ENCODE measurements at places on chromosomes 11 and 22.

GRCh38 chr11:70621241-70621640 is 222.9 kb downstream of the CTTN start:
- DNase-seq: no peak

- DNase-seq: no peak
Observed at GRCh38 chr22:42179616-42180015, 49.0 kb upstream of the CYP2D6 start.

DNA sequence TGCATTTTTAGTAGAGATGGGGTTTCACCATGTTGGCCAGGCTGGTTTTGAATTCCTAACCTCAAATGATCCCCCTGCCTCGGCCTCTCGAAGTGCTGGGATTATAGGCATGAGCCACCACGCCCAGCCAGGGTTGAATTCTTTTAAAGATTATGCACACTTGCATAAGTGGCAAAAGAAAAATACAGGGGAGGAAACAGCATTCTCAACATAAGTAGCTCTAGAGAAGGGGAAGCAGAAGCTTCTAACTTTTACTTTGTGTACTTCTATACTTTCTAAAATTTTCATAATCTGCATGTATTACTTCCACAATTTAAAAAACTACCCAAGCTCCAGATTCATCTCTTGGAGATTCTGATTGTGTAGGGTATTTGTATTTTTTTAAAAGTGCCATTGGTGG is 108.0 kb downstream of the SLC1A2 start:
- DNase-seq: no peak

- DNase-seq: no peak
Observed at GRCh38 chr11:126465573-126466188, 110.2 kb downstream of the ST3GAL4 start.

DNA sequence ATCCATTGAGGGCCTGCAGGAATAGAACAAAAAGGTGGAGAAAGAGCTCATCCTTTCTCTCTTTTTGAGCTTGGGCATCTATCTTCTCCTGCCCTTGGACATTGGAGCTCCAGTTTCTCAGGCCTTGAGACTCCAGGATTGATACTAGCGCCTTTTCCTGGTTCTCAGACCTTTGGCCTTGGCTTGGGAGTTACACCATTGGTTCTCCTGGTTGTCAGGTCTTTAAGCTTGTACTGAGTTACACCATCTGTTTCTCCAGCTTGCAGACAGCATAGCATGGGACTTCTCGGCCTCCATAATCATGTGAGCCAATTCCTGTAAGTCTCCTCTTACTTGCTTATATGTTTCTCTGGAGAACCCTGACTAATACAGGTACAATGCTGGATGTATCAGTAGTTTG is 72.6 kb downstream of the GRK3 start:
- no peak for DNase-seq

GRCh38 chr11:122440811-122441665 is 214.5 kb upstream of the UBASH3B start:
- DNase-seq: no peak

- no peak for DNase-seq
Observed at GRCh38 chr11:61749591-61750217, 2.7 kb upstream of the MYRF start.

- no peak for DNase-seq
Observed at GRCh38 chr22:30810105-30810504, 115.4 kb downstream of the OSBP2 start.

- DNase-seq: no peak
Observed at GRCh38 chr11:35292279-35292678, 127.1 kb downstream of the SLC1A2 start.

- DNase-seq: no peak
Observed at GRCh38 chr11:131129474-131129873, 213.2 kb upstream of the SNX19 start.

DNA sequence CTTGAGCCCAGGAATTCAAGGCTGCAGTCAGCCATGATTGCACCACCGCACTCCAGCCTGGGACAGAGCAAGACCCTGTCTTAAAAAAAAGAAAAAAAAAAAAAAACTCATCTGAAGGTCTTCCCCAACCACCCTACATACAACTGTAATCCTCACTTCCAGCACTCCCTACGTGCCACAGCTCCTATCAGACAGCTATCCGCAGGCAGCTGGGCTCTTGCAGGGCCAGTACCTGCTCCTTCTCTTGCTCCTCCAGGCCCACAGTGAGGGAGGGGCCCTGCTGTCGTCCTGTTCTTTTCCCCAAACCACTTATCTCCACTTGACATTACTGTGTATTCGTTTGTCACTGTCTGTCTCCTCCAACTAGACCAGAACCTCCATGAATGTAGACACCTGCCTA is 156.1 kb upstream of the NECTIN1 start:
- no peak for DNase-seq

DNA sequence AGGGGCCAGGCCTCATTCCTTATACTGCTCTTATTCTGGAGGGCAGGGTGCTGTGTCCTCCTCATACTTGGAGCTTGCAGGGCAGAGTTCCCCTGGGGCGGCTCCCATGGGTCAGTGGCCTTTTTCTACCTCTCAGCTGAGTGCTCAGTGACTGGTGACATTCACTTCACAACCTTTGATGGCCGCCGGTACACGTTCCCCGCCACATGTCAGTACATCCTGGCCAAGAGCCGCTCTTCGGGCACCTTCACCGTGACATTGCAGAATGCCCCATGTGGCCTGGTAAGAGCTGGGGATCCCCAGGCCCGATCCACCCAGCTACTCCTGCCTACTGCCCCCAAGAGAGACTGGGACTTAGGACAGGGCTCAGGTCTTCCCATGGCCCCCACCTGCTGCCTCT is 14.5 kb downstream of the OTOG start:
- no peak for DNase-seq

GRCh38 chr11:94866231-94866822 is 98.2 kb downstream of the AMOTL1 start:
- DNase-seq: no peak

DNA sequence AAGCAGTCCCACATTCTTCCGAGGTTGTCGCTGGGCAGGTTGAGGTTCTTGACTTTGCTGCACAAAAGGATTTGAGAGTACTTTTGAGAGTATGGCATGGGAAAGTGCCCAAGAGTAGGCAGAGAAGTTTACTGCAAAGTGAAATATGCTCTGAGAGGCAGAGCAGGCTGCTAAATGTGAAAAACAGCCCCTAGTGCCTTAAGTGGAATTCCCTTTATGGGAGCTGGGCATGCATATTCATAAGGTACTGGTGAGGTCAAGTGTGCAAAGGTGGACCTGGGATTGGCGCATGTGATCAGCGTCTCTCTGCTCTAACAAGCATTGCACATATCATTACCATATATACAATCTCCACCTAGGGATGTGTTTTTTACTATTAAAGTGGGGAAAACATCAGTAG is 12.0 kb upstream of the APOL4 start:
- DNase-seq: no peak

DNA sequence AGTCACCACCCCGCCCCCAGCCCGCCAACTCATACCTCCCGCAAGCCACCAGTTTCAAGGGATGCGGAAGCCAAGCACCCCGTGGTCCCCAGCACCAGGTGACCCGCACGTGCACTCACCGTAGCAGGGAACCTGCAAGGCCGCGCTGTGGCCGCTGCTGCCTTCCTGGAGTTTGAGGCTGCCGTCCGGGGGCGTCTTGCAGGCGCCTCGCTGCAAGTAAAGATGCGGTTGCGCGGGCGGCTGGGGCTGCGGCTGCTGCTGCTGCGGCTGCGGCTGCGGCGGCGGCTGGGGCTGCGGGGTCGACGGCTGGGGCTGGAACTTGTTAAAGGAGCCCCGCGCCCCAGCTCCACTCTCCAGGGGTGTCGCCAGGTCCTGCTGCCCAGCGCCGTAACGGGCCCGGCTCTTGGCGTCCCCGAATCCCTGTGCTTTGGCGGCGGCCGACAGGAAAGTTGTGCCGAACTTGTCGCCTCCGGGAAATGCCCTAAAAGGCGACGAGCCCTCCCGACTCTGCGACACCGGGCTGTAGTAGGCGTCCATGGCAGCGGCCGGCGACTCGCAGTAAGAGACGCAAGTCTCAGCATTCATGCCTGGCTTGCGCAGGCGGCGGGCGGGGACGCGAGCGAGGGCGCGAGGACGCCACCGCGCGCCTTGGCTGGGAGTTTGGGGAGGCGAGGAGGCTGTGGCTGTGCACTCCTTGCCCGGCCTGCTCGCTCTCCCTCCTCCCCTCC is at the start of gene ALX4:
TSS of gene ALX4 (minus strand) at position 662 of the 728 bp plus-strand sequence. CDS start at position 585, 77 bp downstream.
- no peak for DNase-seq

- no peak for DNase-seq
Observed at GRCh38 chr11:70334351-70334995, 63.9 kb upstream of the CTTN start.

- no peak for DNase-seq
Observed at GRCh38 chr11:10534316-10534715, 6.7 kb downstream of the RNF141 start.

DNA sequence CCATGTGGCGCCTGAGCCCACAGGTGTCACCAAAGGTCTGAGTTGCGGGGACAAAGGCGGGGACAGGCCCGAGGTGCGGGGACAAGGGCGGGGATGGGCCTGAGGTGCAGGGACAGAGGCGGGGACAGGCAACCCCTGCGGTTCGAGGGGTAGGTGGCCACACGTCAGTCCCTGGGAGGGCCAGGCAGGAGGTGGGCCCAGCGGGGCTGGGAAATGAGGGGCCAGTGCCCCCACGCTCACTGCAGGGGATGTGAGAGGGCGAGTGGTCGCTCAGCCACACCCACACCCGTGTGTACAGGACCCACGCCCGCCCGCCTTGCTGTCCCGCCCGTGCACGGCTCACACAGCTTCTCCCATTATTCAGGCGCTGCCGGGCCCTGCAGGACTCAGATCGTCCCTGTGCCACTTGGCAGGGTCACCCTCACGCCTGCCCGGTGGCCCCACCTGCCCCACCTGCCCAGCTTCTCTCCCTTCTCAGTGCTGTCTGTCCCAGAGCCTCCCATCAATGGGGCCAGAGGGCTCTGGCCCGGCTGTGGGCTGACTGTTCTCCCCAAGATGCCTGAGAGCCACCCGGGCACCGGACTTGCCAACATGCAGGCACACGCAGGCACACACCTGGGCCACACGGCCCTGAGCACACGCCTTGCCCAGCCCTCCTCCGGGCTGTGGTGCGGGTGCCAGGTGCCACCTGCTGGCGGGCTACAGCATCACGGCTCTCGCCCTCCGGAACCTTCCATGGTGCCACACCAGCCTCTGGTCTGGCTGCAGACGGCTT is 14.2 kb upstream of the MUC6 start:
- DNase-seq: peak; percentile 56

- no peak for DNase-seq
Observed at GRCh38 chr11:93493252-93493897, 49.8 kb downstream of the SMCO4 start.

GRCh38 chr11:1501421-1502167 is 15.0 kb upstream of the MOB2 start:
- no peak for DNase-seq

- DNase-seq: no peak
Observed at GRCh38 chr11:63762654-63763495, 5.7 kb downstream of the ZFTA start.

GRCh38 chr11:16184588-16184987 is 171.8 kb downstream of the SOX6 start:
- no peak for DNase-seq

DNA sequence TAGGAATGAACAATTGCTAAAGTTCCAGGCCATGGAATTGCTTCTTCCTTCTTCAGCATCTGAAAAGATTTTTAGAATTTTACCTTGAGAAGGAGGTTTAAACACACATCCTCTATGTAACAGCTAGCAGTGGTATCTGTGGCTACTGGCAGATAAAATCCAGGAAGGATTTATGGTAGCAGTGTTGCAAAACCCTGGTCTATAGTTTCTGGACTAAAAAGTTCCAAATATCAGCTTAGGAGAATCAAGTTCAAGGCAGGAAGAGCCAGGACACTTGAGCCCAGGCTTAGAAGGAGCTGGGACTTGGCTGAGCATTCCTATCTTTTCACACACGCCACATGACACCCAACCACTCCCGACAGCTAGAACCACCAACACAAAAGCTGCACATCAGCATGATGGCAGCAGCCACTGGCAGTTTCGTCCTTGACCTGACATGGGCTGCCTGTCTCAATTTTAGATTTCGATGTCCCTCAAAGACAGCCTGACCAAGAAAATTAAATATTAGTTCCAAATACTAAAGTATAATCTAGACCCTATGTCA is 14.1 kb downstream of the LARGE2 start:
- no peak for DNase-seq

GRCh38 chr22:30694171-30694639 is 469 bp upstream of the OSBP2 start:
- peak; percentile 35 for DNase-seq

- no peak for DNase-seq
Observed at GRCh38 chr11:94835594-94835927, 67.4 kb downstream of the AMOTL1 start.

GRCh38 chr11:20931029-20931428 is 261.6 kb downstream of the NELL1 start:
- DNase-seq: no peak

GRCh38 chr11:83019888-83020579 is 51.7 kb downstream of the RAB30 start:
- DNase-seq: no peak

DNA sequence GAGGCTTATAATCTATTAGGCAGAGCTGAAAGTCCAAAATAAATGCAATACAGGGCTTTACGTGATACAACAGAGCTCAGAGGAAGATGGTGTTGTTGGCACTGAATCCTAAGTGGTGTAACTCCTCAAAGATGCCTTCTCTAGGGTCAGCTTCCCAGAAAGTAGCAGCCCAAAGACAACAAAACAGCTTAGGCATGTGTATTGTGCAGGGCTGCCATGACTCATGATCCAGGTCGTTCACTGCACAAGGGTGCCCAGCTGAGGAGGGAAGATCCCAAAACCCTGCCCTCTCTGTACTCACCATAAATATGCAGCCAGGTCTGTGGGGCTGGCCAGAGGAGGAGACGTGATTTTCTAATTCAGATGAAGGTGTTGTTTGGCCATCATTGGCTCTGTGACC is 59.4 kb upstream of the NNMT start:
- DNase-seq: no peak

DNA sequence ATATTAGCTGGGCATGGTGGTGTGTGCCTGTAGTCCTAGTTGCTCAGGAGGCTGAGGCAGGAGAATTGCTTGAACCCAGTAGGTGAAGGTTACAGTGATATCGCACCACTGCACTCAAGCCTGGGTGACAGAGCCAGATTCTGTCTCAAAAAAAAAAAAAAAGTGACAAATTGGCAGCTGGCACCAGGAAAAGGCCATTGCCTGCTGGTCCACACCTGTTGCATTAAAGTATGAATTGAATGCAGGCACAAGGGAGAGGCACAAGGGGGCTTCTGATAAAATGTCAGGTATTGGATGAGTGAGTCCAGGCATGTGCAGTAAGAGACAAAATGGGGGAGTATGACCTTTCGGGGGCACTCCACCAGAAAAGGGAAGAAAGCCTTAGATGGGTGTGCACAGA is 28.2 kb downstream of the ZNF70 start:
- DNase-seq: no peak

GRCh38 chr22:32634421-32634981 is 159.9 kb downstream of the FBXO7 start:
- no peak for DNase-seq
